ENCODE measurements at places on chromosomes 7 and 10.

GRCh38 chr7:101952355-101953247, 135.2 kb downstream of the CUX1 start:
- DNase-seq, result no peak

DNA sequence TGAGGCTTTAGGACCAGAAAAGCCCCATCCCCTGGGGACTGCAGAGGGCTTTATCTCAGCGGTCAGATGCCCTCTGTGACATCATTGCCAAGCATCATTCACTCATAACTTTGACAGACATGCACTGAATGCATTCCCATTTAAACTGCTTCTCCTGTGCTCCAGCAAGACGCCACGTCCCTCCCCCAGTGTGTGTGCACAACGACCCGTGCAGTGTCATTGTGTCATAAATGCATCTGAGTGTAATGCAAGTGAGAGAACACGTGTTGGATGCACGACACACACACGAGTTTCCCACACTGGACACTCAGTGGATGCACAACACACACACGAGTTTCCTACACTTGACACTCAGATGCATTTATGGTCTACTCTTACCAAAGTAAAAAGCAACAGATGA, 337.9 kb downstream of the PTPRN2 start:
- DNase-seq, result no peak

DNA sequence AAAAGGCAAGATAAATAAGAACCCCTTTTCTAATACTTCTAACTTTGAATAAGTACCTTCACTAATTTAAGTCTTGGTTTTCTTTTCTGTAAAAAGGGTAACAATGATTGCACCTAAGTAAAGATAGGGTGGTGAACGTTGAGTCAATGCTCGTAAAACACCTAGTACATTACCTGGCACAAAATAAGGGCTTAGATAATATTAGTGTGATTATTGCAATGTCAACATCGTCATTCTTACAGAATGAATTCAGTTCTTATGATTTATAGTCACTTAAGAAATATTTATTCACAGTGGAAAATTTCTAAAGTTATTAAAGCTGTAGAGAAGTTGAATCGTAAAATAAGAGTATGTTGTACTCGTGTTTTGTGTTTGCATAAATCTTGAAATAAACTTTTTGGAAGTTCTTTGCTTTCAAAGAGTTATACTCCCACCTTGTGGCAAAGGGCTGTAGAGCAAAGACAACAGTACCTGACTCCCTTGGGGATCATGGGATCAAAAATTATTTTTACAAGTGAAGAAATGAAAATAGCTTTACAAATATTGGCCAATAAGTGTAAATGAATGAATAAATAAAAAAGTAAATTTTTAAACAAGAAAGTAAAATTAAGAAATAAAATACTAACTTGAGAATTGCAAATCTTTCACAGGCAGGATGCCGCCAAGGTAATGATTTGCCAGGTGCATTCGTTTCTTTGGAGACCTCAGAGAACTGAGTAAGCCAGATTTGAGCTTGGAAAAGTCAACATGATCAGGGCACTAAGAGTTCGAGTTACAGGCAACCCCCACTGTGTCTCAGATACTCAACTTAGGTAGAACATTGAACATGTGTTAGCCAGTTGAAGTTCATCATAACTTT, 285.8 kb upstream of the CACNA2D1 start:
- no peak for DNase-seq

DNA sequence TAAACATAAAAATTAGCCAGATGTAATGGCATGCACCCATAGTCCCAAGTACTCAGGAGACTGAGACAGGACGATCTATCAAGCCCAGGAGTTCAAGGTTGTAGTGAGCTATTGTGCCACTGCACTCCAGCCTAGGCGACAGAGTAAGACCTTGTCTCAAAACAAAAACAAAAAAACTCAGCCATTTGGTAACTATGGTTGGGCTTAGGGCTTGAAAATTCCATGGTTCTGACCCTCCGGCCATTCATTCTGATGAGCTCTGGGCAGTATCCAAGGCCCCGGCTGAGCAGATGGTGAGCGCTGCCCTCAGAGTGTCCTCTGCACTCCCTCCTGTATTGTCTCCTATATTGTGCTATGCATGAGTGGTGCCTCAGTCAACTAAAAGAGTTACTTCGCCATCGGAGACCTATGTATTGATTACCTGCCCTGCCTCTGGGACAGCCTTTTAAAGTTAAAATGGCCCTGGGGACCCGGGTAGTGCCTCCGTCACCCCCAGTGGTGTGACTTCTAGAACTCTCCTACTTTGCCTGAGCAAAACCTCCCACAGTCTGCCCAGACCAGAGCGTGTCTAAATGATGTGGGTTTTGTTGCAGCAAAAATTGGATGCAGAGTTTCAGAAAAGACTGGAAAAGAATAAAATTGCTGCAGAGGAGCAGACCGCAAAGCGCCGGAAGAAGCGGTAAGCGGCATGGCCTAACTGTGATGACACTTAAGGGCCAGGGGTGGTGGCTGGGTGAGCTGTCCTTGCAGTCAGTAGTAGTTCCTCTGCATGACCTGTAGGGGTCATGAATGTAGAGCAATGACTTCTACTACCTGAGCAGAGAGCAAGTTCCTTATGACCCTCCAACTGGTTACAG, 8.1 kb downstream of the PRKRIP1 start:
- peak; percentile 72 for DNase-seq

GRCh38 chr10:72087969-72088888, at the start of gene SPOCK2:
Gene SPOCK2 (minus strand): TSS chr10:72088551. CDS start chr10:72088328, 223 bp downstream.
- peak; percentile 82 for DNase-seq

GRCh38 chr10:129945941-129946760, 17.9 kb downstream of the EBF3 start:
- no peak for DNase-seq

DNA sequence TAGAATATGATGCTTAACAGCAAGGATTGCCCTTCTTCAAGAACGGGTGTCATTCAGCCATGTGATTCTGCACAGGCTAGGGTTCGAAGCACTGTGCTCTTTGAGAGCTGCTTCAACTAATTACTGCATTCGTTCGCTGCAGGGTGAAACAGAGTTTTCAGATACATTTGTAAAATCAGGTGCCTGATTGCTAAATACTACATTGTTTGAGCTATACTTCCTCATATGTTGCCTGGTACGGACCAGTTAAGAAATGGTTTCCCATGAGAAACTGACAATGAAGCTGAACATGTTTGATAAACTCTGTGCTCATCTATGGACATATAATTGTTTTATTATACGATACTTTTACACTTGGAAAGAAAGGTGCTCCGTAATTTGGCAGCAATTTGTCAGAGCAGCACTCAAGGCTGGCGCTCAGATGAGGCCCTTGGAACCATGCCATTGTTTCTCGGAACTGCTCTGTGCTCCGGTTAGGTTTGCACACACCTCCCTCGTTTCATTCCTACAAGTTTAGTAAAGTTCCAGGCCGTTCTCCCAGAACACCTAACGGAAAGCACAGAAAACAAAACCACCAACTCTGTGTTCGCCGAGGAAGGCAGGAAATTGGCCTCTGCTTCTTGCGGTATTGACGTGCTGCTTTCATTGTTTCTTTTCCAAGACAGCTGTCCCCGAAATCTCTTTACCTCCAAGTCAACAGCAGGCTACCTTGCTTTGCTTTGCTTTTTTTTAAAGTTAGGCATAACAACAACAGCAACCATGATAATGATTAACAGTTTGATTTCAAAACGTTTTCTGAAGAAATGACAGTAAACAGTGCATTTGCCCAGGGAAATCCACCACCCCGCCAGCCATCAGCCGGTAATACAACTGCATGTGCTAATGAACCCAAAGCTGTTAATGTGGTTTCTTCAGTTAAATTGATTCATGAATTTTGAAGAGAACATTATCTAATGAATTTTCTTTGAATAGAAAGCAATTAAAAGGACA, 206.9 kb downstream of the EBF3 start:
- DNase-seq, result no peak

GRCh38 chr10:59362144-59362958, at the start of gene FAM13C:
Gene FAM13C (minus strand): TSS chr10:59362549. CDS start chr10:59362460, 89 bp downstream.
- DNase-seq, result no peak

GRCh38 chr7:93145354-93145753, 2.8 kb downstream of the SAMD9L start:
- DNase-seq, result peak; percentile 5

- DNase-seq, result no peak
Measured at GRCh38 chr10:121085367-121085766, 234.2 kb downstream of the WDR11 start.

GRCh38 chr10:35390843-35391152, 54.5 kb downstream of the CCNY start:
- DNase-seq, result no peak

Measured in CD4-positive, alpha-beta T cell treated with Interleukin-4 for 4 hours (primary cell).